ENCODE measurements at places on chromosomes 11 and 22.

DNA sequence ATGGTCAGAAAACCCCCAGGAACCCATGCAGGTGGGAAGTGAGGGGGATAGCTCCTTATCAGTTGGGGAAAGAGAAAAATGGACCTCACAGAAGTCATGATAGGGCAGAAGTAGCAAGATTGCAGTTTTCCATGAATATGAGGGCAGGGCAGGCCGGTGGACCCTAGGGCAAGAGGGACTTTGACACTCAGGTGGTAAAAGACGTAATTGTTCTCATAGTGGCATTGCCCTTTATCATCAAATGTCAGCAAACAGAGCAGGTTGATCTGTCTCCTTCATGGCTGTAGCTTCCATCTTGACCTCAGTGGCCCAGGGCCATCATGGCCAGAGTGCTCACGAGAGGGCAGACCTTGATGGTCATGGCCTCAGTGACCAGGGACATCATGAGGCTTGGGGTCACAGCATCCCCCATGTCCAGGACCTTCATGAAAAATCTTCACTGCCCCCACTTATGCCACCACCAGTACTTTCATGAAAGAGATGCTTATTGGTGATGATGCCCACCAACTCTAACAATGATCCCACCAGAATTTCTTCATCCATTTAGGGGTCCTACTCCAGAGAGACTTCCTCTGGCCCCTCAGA, 127.1 kb downstream of the SNX19 start:
- no peak for DNase-seq

- DNase-seq = no peak
Measured at GRCh38 chr11:11346303-11346702, 6.7 kb downstream of the CSNK2A3 start.

GRCh38 chr11:6604081-6604626, 580 bp downstream of the ILK start:
- DNase-seq = peak; percentile 61

GRCh38 chr11:61526956-61527731, 18.6 kb downstream of the LRRC10B start:
- DNase-seq = no peak

GRCh38 chr11:15212876-15213275, 98.2 kb downstream of the INSC start:
- DNase-seq = no peak

DNA sequence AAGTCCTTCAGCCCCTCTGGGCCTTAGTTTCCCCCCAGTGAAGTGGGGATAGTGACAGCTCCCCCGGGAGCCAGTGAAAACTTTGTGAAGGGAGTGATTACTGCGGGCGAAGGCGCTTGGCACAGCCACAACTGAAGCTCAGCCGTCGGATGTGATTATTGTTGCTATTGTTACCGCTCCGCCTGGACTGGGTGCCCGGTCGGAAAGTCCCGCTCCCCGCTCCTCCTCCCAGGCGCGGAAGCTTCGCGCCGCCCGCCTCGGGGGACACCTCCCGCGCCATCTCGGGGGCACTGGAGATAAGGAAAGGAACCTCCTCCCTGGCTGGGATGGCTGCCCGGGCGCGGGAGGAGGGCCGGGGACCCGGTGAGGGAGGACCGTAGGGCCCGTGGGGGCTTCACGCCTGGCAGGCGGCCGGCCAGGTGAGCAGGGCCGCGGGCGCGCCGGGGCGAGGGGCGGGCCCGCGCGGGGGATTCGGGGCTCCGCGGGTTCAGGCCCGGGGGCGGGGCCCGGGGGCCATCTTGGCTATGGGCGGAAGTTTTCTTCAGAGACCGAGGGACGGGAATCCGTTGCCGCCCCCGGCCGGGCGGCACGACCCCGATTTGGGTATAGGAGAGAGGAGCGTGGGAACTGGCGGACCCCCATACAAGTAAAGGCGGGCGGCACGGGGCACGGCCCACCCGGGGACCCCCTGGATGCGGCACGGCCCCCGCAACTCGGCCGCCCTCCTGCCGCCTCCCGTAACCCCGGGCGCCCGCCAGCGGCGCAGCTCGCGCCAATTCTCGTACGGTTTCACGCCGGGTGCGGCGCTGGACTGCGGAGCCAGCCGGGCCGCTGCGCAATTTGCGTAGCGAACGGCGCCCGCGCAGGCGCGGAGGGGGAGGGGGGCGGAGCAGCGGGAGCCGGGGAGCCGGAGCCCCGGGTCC, at the start of gene GPR137:
GPR137 (plus strand) TSS at position 887 of the 923 bp plus-strand sequence. CDS start 677 bp downstream, outside the sequence.
- peak; percentile 93 for DNase-seq

GRCh38 chr11:32792948-32793475, 1.4 kb downstream of the CCDC73 start:
- DNase-seq = peak; percentile 79

DNA sequence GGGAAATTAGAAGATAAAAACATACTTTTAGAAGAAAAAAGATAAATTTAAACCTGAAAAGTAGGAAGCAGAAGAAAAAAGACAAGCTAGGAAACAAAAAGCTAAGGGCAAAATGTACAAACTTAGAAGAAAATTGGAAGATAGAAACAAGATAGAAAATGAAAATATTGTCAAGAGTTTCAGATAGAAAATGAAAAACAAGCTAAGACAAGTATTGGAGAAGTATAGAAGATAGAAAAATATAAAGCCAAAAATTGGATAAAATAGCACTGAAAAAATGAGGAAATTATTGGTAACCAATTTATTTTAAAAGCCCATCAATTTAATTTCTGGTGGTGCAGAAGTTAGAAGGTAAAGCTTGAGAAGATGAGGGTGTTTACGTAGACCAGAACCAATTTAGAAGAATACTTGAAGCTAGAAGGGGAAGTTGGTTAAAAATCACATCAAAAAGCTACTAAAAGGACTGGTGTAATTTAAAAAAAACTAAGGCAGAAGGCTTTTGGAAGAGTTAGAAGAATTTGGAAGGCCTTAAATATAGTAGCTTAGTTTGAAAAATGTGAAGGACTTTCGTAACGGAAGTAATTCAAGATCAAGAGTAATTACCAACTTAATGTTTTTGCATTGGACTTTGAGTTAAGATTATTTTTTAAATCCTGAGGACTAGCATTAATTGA, 1.0 kb downstream of the MALAT1 start:
- DNase-seq = no peak

DNA sequence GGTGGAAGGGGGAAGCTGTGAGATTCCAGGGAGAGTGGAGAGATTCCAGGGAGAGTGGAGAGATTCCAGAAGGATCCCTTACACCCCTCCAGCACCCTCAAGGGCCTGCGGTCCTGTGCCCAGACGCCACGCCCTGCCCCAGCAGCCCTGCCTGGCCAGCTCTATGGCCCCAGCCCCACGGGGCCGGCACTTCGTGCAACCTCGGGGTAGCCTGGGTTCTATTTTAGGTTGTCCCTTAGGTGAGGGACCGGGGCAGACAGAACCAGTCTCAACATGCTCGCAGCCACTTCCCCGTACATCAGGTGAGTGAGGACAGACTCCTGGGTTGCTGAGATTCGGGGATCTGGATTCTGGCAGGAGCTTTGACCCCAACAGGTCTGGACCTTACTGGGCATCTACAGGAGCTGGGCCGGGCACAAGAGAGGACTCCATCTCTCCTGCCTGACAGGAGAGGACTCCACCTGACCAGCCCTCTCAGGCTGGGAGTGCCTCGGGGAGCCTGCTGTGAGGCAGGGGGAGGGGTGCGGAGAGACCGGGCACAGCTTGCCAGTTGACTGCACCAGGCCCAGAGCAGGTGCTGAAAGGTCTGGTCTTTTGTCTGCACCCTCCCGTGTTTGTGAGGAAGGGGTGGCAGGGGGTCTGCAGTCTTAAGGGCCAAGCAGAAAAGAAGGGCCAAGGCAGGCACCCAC, 8.5 kb upstream of the ADORA2A start:
- no peak for DNase-seq

DNA sequence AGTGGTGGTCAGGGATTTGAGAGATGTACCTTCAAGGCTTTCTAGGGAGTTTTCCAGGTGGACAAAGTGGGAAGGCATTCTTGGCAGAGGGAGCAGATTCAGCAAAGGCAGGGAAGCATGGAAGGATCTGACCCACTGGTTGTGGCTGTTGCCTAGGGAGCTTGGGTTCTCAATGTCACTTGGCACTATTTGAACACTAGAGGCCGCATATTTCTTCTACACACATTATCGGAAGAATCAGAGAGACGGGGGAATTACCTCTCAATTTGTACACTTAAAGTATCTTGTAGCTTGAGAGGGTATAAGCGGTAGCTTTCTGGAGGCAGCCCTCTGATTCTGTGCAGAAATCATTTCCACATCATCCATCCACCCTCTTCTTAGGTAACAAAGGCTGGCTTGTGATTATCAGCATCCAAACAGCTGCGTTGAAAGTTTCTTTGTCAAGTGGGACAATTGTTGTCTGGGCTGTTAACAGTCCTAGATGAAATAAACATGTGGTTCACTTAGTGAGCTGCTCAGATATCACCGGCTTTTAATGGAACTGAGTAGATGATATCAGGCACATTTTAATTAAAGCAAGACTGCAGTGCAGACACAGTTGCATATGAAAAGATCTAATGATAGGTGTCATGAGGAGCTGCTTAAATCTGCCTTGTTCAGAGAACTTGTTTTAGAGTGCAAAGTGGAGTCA, 2.6 kb downstream of the NELL1 start:
- DNase-seq = no peak

DNA sequence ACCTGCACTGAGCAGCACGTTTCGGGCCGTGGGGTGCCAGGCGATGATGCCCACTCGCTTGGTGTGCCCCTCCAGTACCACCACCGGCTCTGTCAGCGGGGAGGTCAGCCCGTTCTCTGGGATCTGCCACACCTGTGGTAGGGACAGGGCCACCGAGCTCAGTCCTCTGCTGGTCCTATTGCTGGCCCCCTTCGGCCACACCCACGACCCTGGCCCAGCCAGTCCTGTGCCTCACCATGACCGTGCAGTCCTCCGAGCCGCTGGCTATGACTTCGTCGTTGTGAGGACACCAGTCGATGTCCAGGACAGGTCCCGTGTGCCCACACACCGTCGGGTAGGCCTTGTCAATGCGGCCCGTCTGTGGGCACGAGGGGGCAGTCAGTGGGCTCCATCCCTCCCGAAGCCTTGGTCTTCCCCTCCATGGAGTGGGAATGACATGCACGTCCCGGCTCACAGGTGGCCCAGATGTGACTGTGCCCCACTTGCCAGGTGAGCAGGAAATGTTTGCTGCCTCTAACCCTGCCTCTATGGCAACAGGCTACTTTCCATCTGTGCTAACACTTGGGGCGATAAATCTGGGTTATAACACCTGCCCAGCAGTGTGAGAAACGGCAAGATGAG, 1.4 kb downstream of the CORO1B start:
- DNase-seq = no peak

- no peak for DNase-seq
Measured at GRCh38 chr11:42296910-42297309, 837.5 kb upstream of the LRRC4C start.

DNA sequence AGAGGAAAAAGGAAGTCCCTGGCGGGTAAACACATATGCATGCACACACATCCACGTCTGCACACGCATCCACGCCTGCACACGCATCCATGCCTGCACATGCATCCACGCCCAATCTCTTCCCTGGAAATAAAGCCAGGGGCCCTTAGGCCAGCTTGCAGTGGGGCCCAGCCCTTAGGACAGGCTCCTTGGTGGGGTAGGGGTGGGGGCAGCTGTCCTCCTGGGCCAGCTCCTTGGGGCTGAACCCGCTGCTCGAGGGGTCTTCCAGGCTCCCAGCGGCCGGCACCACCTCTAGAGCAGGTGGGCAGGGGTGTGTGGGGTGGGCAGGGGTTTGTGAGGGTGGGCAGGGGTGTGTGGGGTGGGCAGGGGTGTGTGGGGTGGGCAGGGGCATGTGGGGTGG, 1.9 kb downstream of the C11orf21 start:
- DNase-seq = no peak

DNA sequence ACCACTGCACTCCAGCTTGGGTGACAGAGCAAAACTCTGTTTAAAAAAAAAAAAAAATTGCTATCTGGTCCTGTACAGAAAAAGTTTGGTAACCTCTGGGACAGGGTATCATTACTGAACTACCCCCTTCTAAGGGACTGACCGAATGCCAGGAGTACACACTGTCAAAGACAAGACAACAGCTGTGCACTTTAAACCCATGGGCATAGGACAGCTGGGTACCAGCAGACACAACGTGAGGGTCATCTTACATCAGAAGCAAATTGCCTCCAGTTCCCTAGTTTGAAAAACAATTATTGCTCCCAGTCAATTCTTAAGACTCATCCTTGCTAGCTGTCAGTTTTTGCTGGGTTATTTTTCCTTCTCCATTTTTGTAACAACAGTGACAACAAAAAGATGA, 17.8 kb downstream of the CD59 start:
- DNase-seq = no peak

DNA sequence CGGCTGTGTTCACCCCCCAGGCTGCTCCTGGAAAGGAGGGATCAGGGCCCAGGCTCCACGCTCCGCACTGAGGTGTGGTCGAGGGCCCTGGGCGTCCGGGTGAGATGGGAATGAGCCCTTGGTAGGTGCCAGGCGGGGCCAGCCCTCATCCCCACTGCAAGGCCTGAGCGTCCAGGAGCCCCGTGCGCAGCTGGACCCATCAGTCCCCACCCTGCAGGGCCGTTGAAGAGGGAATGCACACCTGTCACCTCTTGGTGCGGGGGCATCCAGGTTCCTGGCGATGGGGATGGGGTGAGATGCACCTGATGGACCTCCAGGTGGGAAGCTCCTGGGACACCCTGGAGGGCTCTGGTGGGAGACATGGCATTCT, 72.2 kb downstream of the KCNQ1 start:
- no peak for DNase-seq

DNA sequence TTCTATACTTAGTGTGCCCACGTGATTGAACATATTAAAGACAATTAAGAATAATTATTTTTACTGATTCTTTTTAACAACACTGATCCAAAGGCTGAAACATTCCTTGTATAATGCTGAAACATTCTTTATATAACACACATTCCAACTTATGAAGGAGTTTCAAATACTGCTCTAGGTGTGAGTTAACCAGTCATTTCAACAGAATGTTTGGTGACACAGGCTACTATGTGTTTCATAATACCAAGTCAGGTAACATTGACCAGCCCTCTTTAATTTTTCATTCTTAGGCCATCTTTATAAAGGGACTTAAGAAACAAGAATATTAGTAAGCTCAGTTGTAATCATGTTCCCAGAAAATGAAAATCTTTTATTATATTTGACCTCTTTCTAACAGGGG, 136.6 kb downstream of the ELP4 start:
- DNase-seq = no peak

DNA sequence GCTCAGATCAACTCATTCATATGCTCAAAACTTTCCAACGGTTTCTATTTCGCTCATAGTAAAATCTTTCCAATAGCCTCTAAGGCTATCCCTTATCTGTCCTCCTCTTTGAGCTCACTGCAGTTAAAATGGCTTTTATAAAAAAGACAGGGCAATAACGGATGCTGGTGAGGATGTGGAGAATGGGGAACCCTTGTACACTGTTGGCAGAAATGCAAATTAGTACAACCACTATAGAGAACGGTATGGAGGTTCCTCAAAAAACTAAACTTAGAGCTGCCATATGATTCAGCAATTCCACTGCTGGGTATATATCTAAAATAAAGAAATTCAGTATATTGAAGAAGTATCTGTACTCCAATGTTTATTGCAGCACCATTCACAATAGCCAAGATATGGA, 345.6 kb downstream of the DLG2 start:
- DNase-seq = no peak
